ENCODE measurements at places on chromosomes 5 and 9.

DNA sequence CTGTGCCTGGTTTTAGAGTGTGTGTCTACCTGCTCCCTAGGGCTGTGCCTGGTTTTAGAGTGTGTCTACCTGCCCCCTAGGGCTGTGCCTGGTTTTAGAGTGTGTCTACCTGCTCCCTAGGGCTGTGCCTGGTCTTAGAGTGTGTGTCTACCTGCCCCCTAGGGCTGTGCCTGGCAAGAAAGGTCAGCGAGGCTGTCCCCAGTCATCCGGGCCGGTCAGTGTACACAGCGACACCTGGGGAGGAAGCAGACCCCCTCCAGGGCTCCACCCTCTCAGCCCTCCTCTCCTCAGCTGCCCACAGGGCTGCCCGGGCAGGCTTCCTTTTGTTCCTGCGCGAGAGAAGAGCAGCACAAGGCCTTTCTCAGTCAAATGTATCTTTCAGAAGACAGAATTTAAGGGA, 4.1 kb downstream of the NRARP start:
- DNase-seq: no peak

GRCh38 chr5:132277256-132277655, 16.9 kb upstream of the SLC22A4 start:
- no peak for DNase-seq

- no peak for DNase-seq
Measured at GRCh38 chr5:19987612-19988361, at the start of gene CDH18. CDH18 (minus strand) TSS chr5:19988200; CDS start chr5:19838986, 149,214 bp downstream.

DNA sequence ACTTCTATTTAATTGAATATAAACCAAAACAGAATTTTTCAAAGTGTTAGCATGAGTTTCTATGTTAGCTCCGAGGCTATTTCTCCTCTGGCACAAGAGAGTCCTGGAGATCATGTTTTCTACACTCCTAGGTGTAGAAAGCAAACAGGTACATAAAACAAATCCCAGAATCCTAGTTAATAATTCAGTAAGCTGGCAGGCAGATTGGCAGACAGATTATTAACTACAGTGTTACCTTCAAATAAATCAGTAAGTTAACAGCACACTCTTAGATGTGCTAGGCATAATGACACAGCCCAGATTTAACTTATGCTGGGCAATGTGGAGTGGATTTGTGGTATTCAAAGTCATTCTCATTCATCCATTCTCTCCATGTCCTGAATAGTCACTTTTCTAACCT, 282.8 kb upstream of the RPS23 start:
- DNase-seq: no peak
